ENCODE measurements at places on chromosomes 1 and 21.
A peak's percentile ranks its signal among the peaks of the same experiment; 100 is the strongest.

- no peak for DNase-seq
Observed at GRCh38 chr1:168714012-168714411, 15.0 kb downstream of the DPT start.

GRCh38 chr1:22739648-22740385 lies 29.2 kb downstream of the EPHB2 start:
- DNase-seq: no peak

- no peak for DNase-seq
Observed at GRCh38 chr1:28026329-28026728, 62.1 kb downstream of the EYA3 start.

GRCh38 chr1:34684266-34684665 lies 70.6 kb upstream of the GJB5 start:
- peak; percentile 8 for DNase-seq

DNA sequence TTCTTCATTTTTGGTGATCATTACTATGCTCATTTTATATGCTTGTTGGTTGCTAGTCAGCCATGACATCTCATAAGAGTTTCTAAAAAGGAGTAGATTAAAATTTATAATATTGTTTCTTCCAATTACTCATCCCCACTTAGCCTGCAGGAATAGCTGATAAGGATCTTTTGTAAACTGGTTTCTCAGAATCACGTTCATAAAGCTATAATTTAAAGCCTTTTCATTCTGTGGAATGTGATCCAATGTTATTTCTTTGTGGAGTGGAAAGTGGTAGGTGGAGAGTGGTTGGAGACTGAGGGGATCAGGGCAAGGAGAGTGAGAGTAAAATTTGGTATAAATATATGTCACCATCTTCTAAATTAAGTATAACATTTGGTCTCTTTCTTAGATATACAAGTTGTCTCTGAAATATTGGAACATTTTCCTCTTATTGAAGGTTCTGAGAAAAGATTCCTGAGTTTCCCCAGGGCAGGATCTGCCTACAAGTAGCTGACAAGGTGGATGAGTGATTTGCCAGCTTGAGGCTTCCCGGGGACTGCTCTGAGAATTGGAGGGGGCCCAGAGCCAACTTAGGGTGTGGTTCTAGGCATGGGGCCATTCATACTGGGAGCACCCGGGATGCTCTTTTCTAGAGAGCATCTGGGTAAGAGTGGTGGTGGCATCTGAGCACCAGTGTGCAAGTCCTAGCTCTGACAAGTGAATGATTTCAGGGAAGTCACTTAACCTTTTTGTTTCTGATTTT lies 116.4 kb downstream of the TBX19 start:
- no peak for DNase-seq
